ENCODE measurements at places on chromosomes 5 and 9. TPM values are rescaled to one million over a fixed set of nuclear protein-coding genes. Genes with fewer than 3 reads are reported as not detected.

- no peaks in the 10 kb centered on the region for H3K27me3 ChIP-seq
- H3K27ac ChIP-seq = no peak overlapping the region
- H3K4me1 ChIP-seq = no peaks in the 10 kb centered on the region
Measured at GRCh38 chr5:107971846-107972245, 301.1 kb upstream of the EFNA5 start.

GRCh38 chr9:136901516-136902258, 15.4 kb downstream of the TRAF2 start:
- H3K4me3 ChIP-seq = peak overlapping the region; percentile 46
- H3K4me1 ChIP-seq = peaks cover 35% of the 10 kb centered on the region
- H3K27me3 ChIP-seq = no peaks in the 10 kb centered on the region
- peaks cover 48% of the 10 kb centered on the region for H3K36me3 ChIP-seq
- peak overlapping the region; percentile 83 for H3K27ac ChIP-seq

DNA sequence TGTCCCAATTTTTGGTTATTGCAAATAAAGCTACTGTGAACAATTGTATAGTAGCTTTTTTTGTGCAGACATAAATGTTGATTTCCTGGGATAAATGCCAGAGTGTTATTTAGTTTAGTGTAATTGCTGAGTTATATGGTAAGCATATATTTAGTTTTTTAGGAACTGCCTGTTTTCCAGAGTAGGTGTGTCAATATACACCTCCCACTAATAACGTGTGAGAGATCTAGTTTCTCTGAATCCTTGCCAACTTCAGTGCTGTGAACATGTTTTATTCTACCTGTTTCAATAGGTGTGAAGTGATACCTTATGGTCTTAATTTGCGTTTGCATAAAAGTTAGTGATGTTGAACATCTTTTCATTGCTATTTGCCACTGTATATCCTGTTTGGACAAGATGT, 9.1 kb upstream of the OR2S2 start:
- peaks cover 41% of the 10 kb centered on the region for H3K27me3 ChIP-seq
- H3K36me3 ChIP-seq = no peaks in the 10 kb centered on the region
- H3K4me3 ChIP-seq = no peak overlapping the region
- peaks cover 4% of the 10 kb centered on the region for H3K4me1 ChIP-seq
- no peak overlapping the region for H3K27ac ChIP-seq
- no peak for DNase-seq

- no peaks in the 10 kb centered on the region for H3K27me3 ChIP-seq
- no peak overlapping the region for H3K4me3 ChIP-seq
- no peak overlapping the region for H3K27ac ChIP-seq
- no peak for DNase-seq
Measured at GRCh38 chr9:133996531-133997520, 4.7 kb upstream of the VAV2 start.

Gene CD14
- 0.42 TPM for total RNA-seq

Gene MELK
- total RNA-seq = 74.9 TPM
